ENCODE measurements at places on chromosomes 11 and 22.

DNA sequence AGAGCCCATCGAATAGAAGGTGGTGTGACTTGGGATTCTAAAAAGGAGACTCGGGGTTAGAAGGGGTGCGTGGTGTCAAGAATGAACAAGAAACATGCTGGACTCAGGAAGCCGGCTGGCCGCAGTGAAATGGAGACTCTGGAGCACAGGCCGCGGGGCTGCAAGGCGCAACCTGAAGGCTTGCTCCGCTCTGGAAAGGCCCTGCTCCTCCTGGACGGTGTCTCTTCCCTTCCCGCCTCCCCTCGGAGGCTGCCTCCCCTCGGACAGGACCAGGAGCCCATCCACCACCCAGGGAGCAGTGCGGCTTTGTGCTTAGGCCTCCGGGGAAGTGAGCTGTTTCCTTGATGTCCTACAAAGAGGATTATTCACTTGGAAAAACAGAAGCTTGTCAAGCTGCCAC, 170.1 kb downstream of the OPCML start:
- DNase-seq, result no peak

DNA sequence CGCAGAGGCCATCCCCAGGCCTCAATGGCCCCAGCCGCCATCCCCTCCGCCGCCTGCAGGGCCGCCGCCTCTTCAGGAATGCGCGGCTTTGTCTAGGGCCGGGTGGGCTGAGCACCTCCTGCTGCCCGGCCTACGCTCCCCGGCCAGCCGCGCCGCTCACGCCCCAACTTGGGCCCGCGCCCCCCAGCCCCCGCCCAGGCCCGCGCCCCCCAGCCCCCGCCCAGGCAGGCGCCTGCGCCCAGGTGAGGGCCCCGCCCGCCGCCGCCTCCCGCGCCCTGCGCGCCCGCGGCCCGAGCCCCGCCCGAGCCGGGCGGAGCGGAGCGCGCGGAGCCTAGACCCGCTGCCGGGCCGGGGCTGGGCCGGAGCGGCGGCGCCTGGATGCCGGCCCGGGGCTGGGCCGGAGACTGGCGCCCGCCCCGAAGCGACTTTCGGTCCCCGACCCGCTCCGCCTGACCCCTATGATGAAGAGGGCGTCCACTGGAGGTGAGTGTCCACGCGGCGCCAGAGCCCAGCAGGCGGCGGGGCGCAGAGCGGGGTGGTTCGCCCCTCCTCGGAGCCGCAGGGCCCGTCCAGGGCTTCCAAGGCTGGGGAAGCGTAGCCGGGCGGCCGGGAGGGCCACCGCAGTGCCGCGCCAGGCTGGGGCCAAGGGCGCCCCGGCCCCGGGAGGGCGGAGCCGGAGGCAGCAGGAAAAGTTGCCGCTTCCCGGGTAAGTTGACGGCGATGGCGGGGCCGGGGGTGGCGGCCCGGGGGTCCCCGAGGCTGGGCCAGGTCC, 34.3 kb upstream of the PRODH start:
- DNase-seq, result no peak

DNA sequence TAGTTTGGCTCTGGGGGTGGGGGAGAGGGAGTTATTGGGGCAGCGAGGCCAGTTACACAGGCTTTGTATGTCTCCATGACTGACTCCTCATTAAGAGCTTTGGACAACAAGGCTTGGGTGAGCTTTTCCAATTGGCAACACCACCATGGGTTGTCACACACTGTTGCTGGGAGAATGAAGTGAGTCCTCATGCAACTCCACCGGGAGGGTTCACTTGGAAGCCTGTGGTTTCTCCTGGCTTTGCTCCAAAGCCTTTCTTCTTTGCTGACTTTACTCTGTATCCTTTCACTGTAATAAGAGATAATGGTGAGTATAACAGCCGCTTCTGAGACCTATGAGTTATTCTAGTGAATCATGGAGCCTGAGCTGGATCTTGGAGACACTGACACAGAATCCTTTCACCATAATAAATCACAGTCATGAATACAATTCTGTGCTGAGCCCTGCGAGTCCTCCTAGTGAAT, 24.9 kb downstream of the EIF3F start:
- DNase-seq, result no peak

GRCh38 chr11:9446230-9446629, 14.6 kb upstream of the ZNF143 start:
- no peak for DNase-seq

DNA sequence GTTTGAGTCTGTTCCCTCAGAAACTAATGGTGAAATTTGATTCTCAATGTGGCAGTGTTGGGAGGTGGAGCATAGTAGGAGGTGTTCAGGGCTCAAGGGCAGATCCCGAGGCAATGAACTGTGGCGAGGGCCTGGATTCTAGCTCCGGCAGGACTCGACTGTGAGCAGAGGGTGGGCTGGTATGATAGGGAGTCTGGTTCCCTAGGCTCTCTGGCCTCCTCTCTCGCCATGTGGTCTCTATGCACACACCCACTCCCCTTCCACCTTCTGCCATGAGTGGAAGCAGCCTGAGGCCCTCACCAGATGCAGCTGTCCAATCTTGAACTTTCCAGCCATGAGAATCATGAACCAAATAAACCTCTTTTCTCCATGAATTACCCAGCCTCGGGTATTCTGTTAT, 32.3 kb downstream of the ATP6V1E1 start:
- DNase-seq, result no peak

GRCh38 chr11:17792161-17792560, 57.6 kb downstream of the KCNC1 start:
- no peak for DNase-seq

- no peak for DNase-seq
Observed at GRCh38 chr22:27628891-27629631, 172.5 kb downstream of the MN1 start.

DNA sequence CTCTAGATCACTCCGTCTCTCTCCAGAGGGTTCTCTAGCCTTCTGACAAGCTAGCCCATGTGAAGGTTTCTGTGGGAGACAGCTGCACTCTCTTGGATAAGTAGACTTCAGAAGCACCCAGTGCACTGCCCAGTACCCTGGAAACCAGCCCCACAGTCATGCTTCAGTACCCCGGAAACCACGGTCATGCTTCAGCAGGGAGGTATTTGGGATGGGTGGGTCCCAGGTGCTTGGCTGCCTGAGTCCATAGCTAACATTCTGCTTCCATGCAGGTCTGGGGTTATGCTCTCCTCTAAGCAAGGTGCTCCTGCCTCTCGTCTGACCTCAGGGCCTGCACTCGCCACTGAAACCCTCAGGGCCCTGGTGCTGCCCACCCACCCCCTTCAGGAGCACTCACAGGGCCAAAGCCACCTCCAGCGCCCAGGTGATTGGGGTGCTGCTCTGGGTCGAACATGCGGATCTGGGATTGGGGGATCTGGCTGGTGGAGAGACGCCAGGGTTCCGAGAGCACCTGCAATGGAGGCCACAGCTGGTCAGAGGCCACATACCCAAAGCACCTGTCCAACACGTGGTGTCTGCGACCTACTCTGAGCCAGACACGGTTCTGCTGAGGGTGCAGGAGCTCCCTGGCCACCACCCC, 7.3 kb upstream of the SYCE3 start:
- no peak for DNase-seq

DNA sequence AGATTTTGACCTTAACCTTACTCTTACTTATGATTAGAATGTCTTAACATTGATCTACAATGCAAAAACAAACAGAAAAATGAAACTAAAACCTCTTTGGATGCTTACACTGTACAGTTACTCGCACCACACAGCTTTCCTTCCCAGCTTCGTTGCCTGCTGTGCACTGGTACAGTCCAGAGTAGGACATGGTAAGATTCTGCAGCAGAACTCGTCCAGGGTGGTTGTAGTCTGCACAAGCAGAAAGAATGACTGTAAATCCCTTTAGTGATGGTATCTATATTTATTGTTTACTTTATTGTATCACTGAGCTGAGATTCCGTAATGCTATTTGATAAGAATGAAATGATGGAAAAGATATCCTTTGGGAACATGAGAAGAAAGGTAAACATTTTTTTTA, 21.0 kb upstream of the HSPA8 start:
- DNase-seq, result no peak

DNA sequence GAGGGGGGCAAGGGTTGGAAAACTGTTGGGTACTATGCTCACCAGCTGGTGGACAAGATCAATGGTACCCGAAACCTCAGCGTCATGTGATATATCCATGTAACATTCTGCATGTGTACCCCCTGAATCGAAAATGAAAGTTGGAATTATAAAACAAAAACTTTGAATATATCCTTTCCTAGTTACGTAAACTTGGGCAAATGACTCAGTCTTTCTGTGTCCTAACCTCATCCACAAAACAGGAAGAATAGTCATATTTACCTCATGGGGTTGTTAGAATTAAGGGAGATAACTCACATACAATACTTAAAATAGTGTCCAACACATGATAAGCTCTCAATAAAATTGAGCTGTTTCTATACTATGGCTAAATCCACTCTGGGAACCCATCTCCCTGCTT, 620.1 kb upstream of the KIRREL3 start:
- no peak for DNase-seq

- DNase-seq, result no peak
Observed at GRCh38 chr11:19846654-19847305, 134.1 kb downstream of the NAV2 start.

- no peak for DNase-seq
Observed at GRCh38 chr11:100676901-100677300, 10.2 kb upstream of the ARHGAP42 start.

DNA sequence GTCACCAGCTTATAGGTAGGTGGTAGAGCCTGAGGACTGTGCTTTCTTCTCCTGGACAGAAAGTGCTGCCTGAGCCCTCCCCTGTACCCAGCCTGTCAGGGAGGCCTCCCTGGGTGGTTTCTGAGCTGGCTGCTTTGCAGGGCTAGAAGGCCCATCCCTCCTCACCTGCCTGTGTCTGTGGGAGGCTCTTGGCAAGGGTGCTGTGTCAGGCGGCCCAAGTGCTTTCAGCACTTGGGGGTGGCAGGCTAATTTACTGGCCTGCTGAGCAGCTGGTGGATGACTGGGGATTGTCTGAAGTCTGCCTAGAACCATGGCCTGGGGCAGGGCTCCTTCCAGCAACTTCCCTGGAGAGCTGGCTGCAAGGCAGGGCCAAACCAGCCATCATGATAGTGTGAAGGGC, 139.0 kb upstream of the NAV2 start:
- no peak for DNase-seq

DNA sequence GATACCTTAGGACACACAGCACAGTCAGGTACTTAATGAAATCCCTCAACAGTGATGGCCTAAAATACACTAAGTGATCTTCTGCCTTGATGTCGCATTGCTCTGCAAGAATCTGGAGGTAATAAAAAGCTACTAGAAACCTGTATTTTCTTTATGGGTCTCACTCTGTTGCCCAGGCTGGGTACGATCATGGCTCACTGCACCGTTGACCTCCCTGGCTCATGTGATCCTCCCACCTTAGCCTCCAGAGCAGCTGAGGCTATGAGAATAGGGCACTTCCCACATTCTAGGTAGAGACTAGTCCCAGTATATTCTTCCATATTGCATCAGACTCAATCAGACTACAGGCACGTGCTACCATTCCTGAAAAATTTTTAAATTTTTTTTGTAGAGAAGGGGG, 21.7 kb downstream of the VSIG10L2 start:
- no peak for DNase-seq

- peak; percentile 59 for DNase-seq
Observed at GRCh38 chr11:1693327-1694063, 3.5 kb upstream of the KRTAP5-6 start.

DNA sequence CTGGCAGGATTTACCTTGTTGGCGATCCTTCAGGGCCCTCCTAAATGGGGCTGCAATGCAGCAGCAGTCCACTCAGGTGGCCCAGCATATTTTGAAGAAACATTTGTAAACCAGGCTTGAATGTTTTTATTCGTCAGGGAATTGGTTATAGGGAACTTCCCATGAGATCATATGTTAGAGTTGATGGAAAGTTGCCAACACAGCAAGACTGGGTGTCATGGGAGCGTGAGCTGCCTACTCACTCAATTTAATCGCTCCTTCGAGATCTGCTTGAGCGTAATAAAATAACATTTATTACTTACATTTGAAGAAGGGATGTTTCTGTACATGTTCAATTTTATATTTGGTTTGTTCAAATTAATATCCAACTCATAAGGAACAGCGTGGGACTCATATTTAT, 19.4 kb downstream of the OR2AT4 start:
- no peak for DNase-seq

DNA sequence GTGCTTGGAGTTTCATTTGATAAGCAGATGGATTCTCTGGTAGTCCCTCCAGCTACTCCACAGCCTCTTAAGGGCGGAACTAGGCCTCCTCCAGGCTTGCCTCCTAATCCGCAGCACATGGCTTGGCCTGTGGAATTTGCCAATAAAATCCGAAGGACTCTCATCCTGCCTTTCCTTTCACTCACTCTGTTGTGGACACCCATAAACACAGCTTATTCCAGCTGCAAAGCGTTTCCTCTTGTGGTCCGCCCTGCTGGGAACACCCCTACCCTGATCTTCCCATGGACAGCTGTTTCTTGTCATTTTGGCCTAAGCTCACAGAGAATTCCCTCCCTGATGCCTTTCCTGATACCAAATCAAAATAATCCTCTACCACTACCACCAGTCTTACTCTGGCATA, 546.2 kb downstream of the NTM start:
- no peak for DNase-seq

- no peak for DNase-seq
Observed at GRCh38 chr22:36166086-36166485, 5.5 kb upstream of the APOL3 start.

GRCh38 chr11:48033918-48034341, 53.6 kb downstream of the PTPRJ start:
- DNase-seq, result no peak

DNA sequence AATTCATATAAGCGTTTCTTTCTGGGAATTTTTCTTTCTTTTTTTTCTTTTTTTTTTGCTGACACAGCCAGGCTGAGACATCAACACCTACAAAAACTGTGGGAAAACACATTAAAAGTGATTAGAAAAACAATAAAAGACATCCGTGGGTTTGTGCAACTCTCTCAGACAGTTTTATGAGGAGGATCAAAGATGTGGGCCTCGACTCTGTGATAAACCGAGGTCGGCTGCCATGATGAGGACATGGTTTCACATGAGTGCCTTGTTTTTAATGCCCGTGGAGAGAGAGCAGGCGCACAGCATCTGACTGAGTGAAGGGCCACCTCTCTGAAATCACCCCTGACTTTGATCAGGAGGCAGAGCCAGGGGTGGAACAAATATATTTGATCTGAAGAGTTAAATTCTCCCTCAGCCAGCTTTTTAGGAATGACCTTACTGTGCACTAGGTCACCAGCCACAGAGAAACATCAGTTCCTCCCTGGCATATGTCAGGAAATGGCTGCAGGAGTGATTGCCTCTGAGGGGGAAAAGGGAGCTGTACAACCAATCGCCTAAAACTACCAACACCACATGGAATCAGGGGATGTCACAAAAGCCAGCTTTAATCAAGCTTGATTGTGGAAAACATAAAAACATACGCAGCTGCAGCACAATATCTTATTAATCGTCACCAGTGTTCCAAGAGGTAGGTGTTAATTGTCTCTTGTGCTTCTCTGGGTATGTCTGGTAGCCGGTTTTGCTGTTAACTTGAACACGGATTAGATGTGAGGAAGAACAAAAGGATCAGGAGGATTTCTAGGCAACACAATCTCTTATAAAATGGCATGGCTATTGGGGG, 164.7 kb downstream of the MAML2 start:
- no peak for DNase-seq

GRCh38 chr11:69365558-69365957, 71.6 kb downstream of the MYEOV start:
- DNase-seq, result no peak

Data from stimulated activated CD8-positive, alpha-beta memory T cell treated with anti-CD3 and anti-CD28 coated beads, Interleukin-7, amount 100 ng/mL, for 24 hours (primary cell).